CD4-positive, alpha-beta T cell treated with Interleukin-12 subunit alpha and Interleukin-12 subunit beta, for 1 hour (primary cell): ENCODE measurements at places on chromosomes 4 and X.
A peak's percentile ranks its signal among the peaks of the same experiment; 100 is the strongest.

DNA sequence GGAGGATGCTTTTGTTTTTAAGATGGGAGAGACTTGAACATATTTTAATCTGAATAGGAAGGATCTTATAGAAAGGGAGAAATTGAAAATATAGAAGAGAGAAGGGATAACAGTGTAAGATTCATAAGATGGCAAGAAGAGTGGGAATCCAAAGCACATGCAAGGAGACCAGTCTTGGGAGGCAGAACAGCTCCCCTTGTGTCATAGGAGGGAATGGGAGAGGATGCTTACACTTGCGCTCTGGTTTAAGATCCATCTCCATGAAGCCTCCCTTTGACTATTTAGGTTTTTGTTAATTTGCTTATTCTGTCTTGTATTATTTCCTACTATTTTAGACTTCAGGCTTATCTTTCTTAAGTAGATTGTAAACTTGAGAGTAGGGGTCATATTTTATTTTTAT is 42.7 kb downstream of the KIF4A start:
- no peak for DNase-seq

GRCh38 chr4:67909905-67910584 is 26.2 kb upstream of the TMPRSS11D start:
- peak; percentile 33 for DNase-seq

- DNase-seq, result no peak
These were observed 374.4 kb upstream of the NWD2 start for GRCh38 chr4:36870121-36870520.

DNA sequence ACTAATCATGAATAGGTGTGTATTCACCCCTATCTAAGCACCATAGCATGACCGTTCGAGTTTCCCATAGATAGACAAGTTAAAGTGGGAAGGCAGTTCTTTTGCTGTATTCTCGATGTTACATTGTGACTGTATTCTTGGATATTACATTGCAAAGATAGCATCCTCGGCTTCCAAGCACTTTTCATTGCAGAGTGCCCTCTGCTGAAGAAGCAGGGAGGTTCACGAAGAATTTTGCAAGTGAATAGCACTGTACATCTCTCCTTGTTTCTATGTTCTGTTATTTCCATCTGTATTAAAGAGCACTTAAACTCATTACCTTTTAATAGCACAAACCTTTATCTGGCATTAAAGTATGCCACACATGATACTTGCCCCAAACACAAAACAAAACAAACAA is 426.7 kb upstream of the ARX start:
- DNase-seq, result no peak

DNA sequence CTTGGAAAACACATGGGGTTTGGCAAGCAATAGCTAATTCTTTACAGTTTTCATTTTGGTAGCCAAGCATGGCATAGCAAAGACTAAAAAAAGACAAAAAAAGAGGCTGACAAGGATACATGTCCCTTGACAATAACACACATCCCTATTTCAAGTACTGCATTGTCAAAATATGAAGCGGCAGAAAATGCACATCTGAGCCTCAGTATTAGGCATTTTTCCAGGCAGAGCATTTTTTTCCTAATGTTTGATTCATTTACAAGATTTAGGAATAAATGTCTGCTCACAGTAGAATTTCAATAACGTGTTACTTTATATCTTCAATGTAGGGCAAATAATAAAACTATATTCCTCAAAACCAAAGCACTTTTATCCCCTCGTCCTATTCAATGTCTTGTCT is 216.3 kb upstream of the PCDH18 start:
- no peak for DNase-seq

DNA sequence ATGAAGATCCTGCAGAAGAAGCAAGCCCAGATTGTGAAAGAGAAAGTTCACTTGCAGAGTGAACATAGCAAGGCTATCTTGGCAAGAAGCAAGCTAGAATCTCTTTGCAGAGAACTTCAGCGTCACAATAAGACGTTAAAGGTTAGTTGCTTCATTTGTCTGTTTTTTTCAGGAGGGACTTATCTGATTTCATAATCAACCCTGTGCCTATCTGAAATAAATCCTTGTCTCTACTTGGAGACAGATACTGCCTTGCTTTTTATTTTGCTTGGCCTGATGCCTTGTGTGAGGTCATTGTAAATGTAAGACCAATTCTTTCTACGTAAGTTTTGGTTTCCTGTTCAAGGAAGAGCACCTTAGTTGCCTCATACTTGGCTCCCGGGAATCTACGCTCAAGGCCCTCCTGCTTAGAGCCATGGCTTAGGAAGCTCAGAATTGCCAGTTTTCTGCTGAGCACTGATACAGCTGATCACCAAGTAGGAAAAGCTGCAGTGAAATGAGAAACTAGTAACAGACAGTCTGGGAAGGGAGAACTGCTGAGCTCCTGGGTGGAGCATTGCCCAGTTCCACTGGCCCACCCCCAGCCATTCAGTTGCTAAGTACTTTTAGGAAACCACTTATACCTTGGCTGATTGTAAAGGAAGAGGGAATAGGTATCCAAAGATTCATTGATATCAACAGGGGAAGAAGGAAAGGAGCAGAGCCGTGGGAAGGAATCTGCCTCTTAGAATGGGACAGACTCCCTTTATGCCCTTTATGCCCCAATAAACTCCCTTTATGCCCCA is 41.8 kb downstream of the RBBP7 start:
- no peak for DNase-seq

GRCh38 chr4:143185253-143186107 is 763 bp downstream of the USP38 start:
- peak; percentile 25 for DNase-seq

- DNase-seq, result no peak
These were observed 73.6 kb downstream of the EGF start for GRCh38 chr4:109985993-109986974.

GRCh38 chr4:5979981-5980380 is 38.2 kb downstream of the C4orf50 start:
- no peak for DNase-seq

- no peak for DNase-seq
These were observed 31.2 kb downstream of the PHEX start for GRCh38 chrX:22063284-22063683.

DNA sequence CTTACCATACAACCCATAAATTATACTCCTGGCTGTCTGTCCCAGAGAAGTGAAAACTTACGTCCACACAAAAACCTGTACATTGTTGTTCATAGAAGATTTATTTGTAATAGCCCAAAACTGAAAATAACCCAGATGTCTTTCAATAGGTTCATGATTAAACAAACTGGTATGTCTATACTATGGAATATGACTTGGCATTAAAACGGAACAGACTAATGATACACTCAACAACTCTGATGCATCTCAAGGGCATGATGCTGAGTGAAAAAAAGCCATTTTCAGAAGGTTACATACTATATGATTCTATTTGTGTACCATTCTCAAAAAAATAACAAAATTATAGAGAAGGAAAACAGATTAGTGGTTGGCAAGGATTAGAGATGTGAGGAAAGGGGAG is 11.6 kb upstream of the MND1 start:
- DNase-seq, result no peak

DNA sequence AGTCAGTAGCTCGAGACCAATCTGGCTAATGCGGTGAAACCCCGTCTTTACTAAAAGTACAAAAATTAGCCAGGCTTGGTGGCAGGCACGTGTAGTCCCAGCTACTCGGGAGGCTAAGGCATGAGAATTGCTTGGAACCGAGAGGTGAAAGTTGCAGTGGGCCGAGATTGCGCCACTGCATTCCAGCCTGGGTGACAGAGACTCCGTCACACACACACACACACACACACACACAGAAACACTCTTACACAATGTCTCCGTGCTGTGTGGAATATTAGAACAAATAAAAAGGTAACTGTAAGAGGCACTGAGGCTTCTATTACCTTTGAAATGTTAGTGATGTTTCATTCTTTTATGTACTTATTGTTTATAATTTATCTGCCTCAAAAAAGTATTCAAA is 326.6 kb downstream of the GPAT3 start:
- no peak for DNase-seq

GRCh38 chr4:121030711-121031110 is 41.6 kb downstream of the NDNF start:
- DNase-seq, result no peak

GRCh38 chr4:16377887-16378286 is 151.6 kb upstream of the TAPT1 start:
- DNase-seq, result no peak

DNA sequence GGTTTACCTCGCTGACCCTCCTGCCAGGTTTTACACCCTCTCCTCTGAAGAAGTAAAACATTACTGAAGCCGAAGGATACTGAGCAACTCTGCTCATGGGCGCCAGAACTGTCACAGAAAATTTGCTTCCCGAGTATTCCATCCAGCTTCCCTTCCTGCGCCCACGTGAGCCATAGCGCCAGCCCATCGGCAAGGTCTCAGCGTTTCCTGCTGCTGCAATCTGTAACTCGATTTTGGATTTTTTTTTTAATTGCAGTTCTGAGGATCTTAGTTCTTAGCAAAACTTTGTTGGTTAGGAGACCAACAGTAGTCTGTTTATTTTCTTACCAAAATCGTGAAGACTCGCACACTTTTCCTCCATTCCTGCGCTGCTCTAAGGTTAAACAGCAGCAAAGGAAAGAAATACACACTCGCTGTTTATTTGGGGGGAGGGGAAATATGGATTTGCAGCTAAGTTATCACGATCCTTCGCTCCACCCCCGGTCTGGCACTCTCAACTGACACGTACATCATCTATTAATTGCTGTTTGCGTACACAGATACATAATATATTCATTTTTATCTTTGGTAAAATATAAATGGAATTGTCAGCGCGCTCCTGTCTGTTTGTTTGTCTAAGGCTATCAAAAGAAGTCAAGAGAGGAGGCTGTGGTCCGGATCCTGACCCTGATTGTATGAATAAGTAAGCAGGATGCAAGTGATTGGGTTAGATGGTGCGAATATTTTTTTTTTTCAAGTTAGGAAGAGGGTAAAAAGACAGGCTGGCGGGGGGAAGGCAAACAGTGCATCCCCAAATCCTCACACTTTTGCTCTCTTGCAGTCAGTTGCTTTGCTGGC is at the start of gene TLL1:
Gene TLL1, plus strand, starts transcription at position 777 of the 837 bp plus-strand sequence. CDS start 668 bp downstream, outside the sequence.
- DNase-seq, result no peak

DNA sequence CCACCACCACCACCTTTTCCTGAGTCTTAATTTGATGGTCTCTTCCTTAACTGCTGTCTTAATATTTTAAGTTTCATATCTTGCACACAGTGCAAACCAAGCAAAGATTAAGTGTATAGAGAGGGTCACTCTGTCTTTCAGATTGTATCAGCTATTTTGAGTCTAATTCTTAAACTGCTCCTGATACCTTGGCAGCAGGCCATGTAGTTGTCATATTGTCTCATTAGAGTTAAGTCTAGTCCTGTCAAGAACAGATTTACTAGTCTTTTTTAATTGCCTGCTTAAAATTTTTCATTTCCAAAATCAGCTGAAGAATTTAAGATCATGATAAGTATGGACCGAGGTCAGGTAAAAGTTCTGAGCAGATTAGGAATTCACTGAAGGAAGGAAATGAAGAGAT is 51.5 kb downstream of the FHIP1A start:
- no peak for DNase-seq

DNA sequence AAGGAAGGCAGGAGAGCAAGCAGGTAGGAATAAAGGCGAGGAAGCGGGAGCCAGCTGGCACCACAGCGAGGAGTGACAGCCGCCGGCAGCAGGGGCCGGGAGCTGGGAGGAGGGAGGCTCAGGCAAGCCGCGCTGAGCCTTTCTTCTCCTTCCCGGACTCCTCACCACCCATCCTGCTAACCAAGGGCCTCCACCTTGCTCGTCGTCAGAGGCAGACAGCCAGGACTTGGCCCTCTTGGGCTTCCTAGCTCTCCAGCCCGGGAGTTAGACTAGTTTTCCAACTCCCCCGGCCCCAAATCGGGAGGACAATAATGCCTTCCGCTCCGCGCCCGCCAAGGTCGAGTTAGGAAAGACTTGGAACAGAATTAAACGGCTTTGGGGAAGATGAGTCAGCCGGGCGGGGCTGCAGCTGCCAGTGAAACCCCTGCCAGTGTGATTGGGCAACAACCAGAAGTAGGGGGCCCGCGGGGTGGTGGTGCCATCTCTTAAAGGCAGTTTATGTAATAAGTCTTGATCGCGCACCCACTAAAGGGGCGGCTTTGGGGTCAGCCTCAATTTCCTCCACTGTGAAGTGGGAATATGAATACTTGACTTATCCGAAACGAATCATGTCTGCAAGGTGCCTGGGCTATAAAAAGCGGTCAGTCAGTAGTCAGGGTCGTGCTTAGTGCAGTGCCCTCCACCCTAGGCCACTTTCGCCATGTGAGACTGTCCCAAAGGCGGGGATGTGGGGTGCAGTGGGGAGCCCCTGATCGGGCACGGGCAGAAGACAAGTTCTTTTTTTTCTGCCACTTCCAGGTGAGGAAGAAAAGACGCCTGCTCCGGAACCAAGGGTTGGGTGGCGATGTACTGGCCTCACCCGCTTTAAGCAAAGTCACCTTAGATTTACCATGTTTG is 6.7 kb upstream of the HSD17B10 start:
- DNase-seq, result peak; percentile 17

- DNase-seq, result peak; percentile 56
These were observed at the start of gene TCEAL3 for GRCh38 chrX:103607364-103608305. TCEAL3 (plus strand) TSS chrX:103607963; CDS start chrX:103609065, 1,102 bp downstream.

GRCh38 chr4:74543983-74544382 is 99.0 kb downstream of the AREG start:
- DNase-seq, result no peak

GRCh38 chrX:44785652-44786051 is 58.2 kb upstream of the DUSP21 start:
- DNase-seq, result no peak

DNA sequence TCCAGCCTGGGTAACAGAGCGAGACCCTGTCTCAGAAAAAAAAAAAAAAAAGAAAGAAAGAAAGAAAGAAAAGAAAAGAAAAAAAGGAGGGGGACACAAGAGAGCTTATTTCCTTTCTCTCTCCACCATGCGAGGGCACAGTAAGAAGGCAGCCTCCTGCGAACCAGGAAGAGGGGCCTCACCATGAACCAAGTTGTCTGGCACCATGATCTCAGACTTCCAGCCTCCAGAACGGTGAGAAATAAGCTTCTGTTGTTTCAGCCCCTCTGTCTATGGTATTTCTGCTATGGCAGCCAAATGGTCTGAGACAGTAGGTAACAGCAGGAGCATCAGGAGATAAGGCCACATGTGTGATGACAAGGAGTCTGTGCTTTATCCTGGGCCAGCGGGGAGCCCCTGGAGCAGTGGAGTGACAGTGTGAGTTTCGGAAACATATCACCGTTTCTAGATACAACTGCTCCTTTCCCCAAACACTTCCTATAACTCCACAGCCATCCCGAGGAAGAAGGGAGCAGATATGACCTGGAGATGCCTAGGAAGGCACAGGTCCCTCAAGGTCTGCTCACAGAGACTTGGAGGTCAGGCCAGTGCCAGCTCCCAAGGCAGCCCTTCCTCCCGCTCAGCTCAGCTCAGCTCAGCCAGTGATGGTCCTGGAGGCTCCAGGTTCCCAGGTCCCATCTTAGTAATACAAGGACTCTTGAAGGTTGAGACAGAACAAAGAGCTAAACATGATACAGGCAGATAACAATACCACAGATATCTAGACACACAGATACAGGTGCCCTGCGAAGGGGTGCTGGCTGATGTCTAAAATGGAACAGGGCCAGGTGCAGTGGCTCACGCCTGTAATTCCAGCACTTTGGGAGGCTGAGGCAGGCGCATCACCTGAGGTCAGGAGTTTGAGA is 17.7 kb downstream of the JAKMIP1 start:
- no peak for DNase-seq
